Testis (tissue), 5 donors: ENCODE measurements at places on chromosomes 16 and 17. TPM values are rescaled to one million over a fixed set of nuclear protein-coding genes. Genes with fewer than 3 reads are reported as not detected.

The CXCL16 gene
- 172 TPM for total RNA-seq

The GCSH gene
- 18.4 TPM for total RNA-seq

The TEDC2 gene
- 18.0 TPM for total RNA-seq

The HS3ST3B1 gene
- 1.9 TPM for total RNA-seq

The TP53TG3 gene
- 25.7 TPM for total RNA-seq

The KRT31 gene
- total RNA-seq = not detected

The KRT28 gene
- 0.43 TPM for total RNA-seq

The CHST5 gene
- total RNA-seq = 0.74 TPM

The SOX8 gene
- total RNA-seq = 19.6 TPM

The RPL19 gene
- total RNA-seq = 1,719 TPM

The SAT2 gene
- 108 TPM for total RNA-seq

The KCTD11 gene
- 4.8 TPM for total RNA-seq

The NPIPB6 gene
- total RNA-seq = 16.7 TPM

The ACSM3 gene
- total RNA-seq = 120 TPM

The NEK8 gene
- 10.1 TPM for total RNA-seq

The CEP295NL gene
- total RNA-seq = 77.1 TPM

The KRTAP3-1 gene
- total RNA-seq = not detected

The C1QTNF8 gene
- 1.3 TPM for total RNA-seq

The ARMC7 gene
- total RNA-seq = 10.0 TPM

The CES2 gene
- total RNA-seq = 49.1 TPM

The KRTAP4-3 gene
- total RNA-seq = not detected

The TBC1D3G gene
- total RNA-seq = 6.3 TPM

The USH1G gene
- total RNA-seq = 2.0 TPM

The TEKT5 gene
- 35.6 TPM for total RNA-seq

The CCDC40 gene
- 26.7 TPM for total RNA-seq

The PDILT gene
- total RNA-seq = 5.8 TPM

The CDC27 gene
- total RNA-seq = 74.6 TPM

The CCT6B gene
- 56.5 TPM for total RNA-seq

The FAM171A2 gene
- total RNA-seq = 2.0 TPM

The KRTAP1-5 gene
- total RNA-seq = not detected

The TLCD2 gene
- total RNA-seq = 1.2 TPM

The FBF1 gene
- 119 TPM for total RNA-seq

The RFWD3 gene
- 66.8 TPM for total RNA-seq

The C17orf50 gene
- 48.8 TPM for total RNA-seq

The GTF3C1 gene
- total RNA-seq = 129 TPM

The SLFN11 gene
- total RNA-seq = 5.5 TPM

The ZSCAN10 gene
- total RNA-seq = 0.93 TPM

The G6PC1 gene
- total RNA-seq = 0.06 TPM

The RPS6KB1 gene
- total RNA-seq = 46.1 TPM

The BCL7C gene
- total RNA-seq = 57.4 TPM

The SLC46A1 gene
- 13.7 TPM for total RNA-seq

The KCNJ12 gene
- total RNA-seq = 5.4 TPM

The CDH3 gene
- total RNA-seq = 8.2 TPM

The C17orf100 gene
- 6.9 TPM for total RNA-seq

The CACNG5 gene
- total RNA-seq = 0.55 TPM

The TSPOAP1 gene
- 13.0 TPM for total RNA-seq

The AIPL1 gene
- total RNA-seq = 0.37 TPM

The FOXL1 gene
- total RNA-seq = 4.6 TPM

The GRIN2C gene
- 20.1 TPM for total RNA-seq

The CDIPT gene
- total RNA-seq = 100 TPM

The PHB1 gene
- 69.1 TPM for total RNA-seq

The CDRT4 gene
- total RNA-seq = 30.2 TPM
